NCI-H1436 (cell line): ENCODE measurements at places on chromosomes 3 and 15.

DNA sequence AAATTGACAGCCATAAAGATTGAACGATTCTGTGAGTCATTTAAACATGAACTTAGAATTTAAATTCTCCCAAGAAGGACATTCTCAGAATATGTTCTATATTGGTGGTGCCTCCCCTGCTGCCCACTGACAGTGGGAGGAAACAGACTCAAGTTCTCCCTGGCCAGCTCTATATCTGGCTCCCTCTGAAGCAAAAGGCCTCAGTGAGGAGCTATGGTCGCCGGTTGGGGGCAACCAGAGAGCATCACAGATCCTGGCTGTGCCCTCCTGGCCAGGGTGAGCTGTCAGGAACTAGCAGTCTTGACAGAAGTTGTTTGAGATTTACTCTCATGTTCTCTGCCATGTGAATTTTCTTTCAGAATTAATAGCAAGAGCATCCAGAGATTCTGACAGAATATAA, 285.5 kb downstream of the NTRK3 start:
- no peak for DNase-seq

DNA sequence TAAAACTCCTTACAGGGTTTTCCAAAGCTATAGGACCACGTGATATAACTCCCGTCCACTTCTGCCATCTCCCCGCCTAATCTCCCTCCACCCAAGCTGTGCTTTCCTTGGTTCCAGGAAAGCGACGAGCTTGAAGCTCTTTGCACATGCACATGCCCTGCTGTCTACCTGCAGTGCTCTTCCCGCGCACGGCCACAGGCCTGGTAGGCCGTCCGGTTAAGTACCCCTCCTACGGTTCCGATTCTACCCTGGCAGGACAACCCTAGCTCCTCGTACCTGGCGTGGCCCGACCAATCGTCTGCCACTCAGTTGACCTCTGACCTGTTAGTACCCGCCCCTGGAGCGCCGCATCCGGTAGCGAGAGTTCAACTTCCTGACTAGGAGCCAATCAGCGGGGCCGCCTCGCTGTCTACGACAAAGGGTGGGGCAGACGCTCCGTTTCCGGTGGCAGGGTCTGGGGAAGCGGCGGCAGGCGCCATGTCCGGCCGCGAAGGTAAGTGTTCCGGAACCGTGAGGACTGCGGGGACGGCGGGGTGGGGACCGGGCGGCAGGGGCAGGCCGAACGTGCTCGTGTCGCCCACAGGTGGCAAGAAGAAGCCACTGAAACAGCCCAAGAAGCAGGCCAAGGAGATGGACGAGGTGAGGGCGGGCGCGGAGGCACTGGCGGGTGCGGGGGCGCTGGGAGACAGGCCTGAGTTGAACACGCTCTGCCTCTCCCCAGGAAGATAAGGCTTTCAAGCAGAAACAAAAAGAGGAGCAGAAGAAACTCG, at the start of the genes CCDC51 and TMA7:
Gene CCDC51 (minus strand): TSS at position 300 of the 770 bp plus-strand sequence. CDS start 4,991 bp downstream, outside the sequence.
Gene TMA7 (plus strand): TSS at position 438 of the 770 bp plus-strand sequence. CDS start 40 bp downstream, at position 478.
- peak; percentile 90 for DNase-seq

GRCh38 chr3:185582236-185582635, 3.9 kb upstream of the SENP2 start:
- DNase-seq, result no peak

DNA sequence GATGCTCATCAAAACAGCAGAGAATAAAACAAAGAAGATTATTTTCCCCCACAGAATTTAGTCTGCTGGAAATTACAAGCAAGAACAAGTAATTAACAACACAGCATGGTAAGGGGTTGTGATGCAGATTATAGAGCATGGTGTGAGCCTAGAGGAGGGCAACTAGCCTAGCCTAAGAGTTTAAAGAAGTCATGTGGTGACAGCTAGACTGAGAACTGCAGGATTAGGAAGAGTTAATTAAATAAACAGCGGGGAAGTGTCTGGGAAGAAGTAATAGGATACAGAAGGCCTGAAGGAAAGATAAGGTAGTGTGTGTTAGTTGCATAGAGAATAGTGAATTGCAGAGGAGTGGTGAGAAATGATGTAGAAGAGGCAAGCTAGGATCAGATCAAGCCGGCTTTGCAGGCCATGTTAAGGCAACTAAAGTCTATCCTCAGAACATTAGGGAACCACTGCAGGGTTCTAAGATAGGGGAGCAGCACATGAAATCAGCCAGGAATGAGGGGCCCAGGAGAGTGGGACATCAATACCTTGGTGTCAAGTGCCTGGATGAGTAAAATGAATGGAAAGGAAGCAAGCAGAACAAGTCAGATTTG, 11.9 kb upstream of the PKM start:
- DNase-seq, result no peak

GRCh38 chr3:143277531-143277930, 158.0 kb downstream of the CHST2 start:
- DNase-seq, result no peak
